Stimulated activated naive CD4-positive, alpha-beta T cell (primary cell): ENCODE measurements at places on chromosomes 7 and 10.

GRCh38 chr7:49768835-49769234 is 4.6 kb upstream of the VWC2 start:
- no peak for DNase-seq

DNA sequence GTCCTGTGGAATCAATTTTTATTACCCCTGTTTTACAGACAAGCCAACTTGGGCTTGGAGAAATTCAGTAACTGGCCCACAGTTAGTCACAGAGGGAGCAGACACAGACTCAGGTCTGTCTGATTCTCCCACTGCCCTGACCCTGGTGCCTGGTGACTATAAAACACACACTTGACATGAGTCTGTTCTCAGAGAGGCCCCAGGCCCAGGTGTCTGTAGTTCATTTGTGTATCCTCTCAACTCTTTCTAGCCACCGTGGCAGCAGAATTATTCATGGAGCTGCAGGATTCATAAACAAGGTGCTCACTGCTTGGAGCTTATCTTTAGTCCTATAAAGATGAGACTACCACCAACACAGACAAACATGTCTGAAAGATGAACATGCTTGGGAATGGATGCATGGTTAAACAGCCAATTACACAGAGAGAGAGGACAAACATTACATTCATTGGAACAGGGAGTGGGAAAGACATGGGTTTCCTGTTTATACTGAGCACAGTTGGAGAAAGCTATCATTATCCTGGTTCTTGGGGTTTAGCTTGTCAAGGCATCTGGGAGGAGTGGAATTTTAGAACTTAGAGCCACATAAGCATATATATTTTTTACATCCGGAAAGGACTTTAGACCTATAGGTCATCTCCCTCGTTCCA is 79.1 kb upstream of the PDCD4 start:
- no peak for DNase-seq

GRCh38 chr10:28722065-28722803 is 44.9 kb downstream of the BAMBI start:
- no peak for DNase-seq

DNA sequence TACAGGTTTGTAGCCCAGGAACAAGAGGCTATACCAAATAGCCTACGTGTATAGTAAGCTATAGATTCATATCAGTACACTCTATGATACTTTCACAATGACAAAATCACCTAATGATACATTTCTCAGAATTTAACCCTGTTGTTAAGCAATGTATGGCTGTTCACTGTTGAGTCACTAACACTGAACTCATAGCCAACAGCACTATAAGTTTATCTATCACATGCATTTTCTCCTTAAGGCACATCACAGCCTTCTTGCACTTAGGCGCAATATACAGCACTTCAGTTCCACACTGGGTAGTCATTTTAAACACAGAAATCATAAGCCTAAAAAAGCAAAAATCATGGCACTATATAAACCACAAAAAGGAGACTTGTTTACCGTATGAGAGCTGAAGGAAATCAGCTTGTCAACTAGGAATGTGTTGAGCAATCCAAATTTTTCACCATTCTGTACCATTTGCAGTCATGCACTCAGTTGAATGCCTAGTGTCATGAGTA is 45.6 kb downstream of the ZNF438 start:
- DNase-seq: no peak

DNA sequence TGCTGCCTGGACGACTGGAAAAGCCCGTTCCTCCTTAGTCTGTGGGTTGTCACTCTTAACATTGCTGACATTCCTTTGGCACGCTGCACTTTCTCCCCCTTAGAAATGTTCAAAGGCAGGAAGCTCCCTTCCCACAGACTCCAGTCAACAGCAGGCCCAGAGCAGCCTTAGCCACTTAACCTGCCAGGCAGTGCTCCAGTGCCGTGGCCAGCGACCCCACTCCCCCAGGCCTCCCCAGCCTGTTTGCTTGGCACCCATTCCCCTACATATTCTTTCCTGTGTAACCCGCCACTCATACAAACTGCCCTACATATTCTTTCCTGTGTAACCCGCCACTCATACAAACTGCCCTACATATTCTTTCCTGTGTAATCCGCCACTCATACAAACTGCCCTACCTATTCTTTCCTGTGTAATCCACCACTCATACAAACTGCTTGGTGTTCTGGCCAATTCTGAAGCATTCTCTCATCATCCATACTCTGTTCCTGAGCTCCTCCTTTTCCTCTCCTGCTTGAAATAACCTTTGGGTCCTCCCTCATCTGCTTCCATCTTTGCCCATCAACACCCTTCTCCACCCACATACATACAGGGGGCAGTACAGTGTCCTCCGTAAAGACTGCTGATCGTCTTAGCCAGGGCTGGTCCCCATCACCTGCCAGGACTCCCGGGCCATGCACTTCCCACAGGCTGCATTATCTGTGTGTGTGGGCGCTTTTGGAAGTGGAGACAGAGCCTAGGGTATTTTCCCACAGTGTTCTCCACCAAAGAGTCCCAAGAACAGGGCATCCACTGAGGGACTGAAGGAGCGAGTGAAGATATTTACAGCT is 57.3 kb downstream of the ADARB2 start:
- DNase-seq: no peak

- no peak for DNase-seq
Observed at GRCh38 chr10:1633783-1634182, 103.5 kb downstream of the ADARB2 start.

GRCh38 chr7:116443646-116444045 is 55.9 kb upstream of the CAV2 start:
- no peak for DNase-seq

GRCh38 chr10:60914690-60915141 is 29.3 kb downstream of the RHOBTB1 start:
- DNase-seq: no peak

- DNase-seq: no peak
Observed at GRCh38 chr7:137768366-137768765, 78.4 kb downstream of the DGKI start.

DNA sequence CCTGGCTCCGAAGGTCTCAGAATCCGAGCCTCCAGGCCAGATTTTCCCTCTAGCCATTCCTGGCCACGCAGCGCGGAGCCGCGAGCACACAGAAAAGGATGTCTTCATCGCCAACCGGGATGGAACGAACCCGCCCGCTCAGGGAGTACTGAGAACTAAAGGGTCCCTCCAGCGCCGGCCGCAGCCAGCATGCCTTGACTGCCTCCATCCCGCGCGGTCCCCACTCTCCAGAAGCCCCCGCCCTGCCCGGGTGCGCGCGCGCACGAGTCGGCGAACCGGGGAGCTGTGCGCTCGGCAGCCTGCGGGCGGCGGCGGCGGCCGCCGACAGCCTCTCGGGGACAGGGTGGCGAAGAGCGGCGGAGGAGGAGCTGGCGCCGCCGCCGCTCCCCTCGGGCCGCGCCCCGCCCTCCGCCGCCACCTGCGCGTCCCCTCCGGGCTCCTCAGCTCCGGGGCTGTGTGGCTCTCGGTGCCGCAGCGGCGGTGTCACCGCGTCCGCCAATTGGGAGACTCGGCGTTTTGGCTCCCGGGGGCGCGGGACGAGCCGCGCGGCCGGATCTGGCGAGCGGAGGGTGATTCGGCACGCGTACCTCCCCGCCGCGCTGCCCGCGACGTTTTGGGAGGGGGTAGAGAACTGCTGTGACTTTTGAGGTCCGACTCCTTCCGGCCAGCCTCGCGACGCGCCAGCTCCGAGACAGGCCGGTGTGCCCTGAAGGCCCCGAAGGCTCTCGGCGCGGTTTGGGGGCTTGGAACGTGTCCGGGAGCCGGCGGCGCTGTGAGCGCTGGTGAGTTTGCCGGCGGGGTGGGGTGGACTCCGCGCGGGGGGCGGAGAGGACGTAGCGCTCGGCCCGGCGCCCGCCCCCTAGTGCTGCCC is 453 bp upstream of the GALNT17 start:
- no peak for DNase-seq

DNA sequence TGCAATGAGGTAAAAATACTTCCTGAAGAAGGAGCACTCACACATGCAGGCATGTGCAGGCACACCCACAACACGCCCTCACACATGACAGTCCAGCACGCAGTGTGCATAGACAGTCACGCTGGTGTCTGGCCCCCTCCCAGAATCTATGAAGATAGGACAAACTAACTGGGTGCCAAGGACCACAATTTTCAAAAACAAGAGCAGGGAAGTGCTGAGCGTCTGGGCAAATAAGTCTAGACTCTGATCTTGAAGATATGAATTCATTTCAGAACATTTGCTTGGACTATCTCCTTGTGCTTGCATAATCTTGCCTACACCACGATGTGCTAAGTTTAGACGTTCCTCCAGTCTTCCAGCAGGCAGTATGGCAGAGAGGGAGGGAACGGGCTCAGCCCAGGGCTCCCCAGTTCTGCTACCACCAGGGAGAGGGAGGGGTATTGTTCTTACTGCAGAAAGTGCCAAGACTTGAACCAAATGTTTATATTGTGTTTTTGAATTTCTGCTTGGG is 276.5 kb upstream of the KLF6 start:
- DNase-seq: no peak

GRCh38 chr10:87761892-87762291 is 56.1 kb downstream of the ATAD1 start:
- no peak for DNase-seq

- no peak for DNase-seq
Observed at GRCh38 chr7:42285383-42285824, 48.4 kb upstream of the GLI3 start.

- DNase-seq: no peak
Observed at GRCh38 chr10:58322072-58322834, 12.6 kb upstream of the UBE2D1 start.

DNA sequence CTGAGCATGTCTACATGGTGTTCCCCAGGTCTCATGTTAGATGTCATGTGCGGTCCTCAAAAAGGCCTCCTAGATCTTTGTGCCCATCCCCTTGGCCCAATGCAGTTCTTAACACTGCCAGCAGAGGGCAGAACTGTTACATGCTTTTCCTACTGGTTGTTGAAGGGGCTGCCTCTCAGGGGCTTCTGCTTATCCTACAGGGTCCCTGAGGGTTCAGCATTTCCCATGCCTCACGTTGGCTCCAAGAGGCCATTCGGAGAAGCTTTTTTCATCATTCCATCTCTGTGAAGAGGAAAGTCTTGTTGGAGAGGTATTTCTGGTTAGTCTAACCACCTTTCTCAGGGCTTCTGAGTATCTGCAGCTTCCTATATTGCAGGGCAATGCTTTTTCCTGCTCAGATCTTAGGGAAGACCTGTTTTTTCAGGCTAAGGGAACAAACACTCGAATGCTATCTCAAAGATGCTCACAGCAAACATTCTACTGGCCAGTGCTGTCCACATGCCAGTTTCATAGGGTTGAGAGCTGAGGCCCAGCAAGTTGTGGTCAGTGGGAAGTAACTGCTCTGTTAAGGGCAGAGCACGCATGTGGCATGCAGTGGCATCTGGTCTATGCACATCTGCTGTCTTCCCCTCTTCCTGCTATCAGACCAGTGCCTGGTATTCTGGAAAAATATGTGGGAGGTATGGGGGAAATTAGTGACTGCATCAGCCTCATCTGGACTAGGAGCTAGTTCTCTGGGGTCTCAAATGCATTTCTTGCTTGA is 31.5 kb downstream of the MBL2 start:
- no peak for DNase-seq

- no peak for DNase-seq
Observed at GRCh38 chr7:31962246-31962645, 108.0 kb downstream of the PDE1C start.

DNA sequence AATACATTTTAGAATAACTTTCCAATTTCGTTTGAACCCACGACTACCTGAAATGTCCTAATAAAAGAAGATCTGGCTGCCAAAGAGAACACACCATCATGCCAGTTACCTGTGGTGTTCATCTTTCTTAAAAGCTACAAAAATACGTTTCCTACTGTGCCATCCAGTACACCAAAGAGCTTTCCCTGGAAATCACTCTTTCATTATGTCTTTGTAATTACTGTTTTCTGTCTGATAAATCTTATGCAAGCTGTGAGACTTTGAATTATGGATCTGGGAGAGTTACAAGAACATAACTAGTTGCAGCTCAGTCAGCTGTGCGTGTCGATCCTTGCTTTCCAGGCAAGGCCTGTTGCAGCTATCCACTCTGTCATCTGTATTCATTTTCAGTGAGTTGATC is 12.5 kb upstream of the POM121L12 start:
- no peak for DNase-seq

DNA sequence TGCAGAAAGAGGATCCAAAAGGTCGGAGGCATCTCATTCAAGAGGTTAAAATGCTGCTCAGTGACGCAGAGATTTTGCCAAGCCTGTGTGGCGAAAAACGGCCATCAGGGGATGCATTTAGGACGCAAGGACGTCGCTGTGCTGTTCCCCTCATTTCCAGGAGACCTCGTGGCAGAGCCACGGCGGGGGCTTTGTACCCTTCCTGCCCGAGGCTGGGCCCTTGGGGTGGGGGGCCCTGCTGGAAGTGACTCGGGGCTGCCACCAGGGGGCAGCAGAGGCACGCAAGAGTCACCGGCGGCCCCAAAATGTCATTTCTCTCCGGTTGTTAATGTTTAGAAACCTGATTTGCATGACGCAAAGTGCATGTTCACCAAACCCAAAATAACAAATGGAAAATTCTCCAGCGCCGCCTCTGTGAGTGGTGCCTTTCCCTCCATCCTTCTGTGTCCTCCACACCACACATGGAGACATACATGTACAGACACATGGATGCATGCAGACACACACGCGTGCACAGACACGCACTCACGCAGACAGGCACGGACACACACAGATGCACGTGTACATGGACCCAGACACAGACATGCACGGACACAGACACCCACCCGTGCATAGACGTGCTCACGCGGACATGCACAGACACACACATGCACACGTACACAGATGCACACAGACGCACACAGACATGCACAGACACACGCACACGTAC is 51.0 kb upstream of the NKX6-2 start:
- peak; percentile 58 for DNase-seq

DNA sequence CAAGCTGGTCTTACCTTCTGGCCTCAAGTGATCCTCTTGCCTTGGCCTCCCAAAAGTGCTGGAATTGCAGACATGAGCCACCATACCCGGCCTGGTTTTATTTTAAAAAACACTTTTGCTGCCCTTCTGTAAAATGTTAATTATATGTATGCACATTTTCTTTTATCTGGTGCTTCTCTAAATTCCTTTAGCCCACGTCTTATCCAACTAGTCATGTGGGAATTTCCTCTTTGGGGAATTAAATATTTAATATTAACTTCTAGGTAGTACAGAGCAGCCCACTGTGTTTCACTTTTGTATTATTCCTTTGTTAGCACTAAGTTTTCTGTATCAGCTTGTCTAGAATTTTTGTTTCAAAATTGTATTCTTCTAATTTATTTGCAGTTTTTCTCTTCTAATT is 181.7 kb upstream of the KAT6B start:
- no peak for DNase-seq

DNA sequence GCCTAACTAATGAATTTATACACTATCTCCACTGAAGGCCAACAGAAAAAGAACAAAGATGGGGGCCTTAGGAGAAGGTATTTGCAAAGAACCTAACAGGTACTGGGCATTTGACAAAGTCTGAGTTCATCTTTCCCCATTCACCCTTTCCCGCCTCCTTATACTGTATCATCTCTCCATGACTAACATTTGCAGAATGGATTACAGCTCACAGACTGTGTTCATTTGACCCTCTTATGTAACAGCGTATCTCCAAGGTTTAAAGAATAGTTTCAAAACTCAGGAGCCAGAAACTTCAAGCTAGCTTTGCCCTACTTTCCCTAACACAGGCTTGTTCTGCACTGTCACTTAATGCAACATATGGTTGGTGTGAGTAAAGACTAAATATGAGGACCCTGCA is 238.7 kb upstream of the CELF2 start:
- no peak for DNase-seq

- DNase-seq: no peak
Observed at GRCh38 chr10:113414543-113414942, 138.3 kb upstream of the HABP2 start.

GRCh38 chr7:141295367-141295895 is 221.6 kb downstream of the TMEM178B start:
- no peak for DNase-seq
